ENCODE measurements at places on chromosomes 7 and 10. TPM values are rescaled to one million over a fixed set of nuclear protein-coding genes. Genes with fewer than 3 reads are reported as not detected.

- peak; percentile 77 for DNase-seq
Measured at GRCh38 chr7:150962553-150963399, 15.3 kb downstream of the KCNH2 start.

GRCh38 chr7:29805031-29805430 is 1.3 kb upstream of the WIPF3 start:
- no peak for DNase-seq

DNA sequence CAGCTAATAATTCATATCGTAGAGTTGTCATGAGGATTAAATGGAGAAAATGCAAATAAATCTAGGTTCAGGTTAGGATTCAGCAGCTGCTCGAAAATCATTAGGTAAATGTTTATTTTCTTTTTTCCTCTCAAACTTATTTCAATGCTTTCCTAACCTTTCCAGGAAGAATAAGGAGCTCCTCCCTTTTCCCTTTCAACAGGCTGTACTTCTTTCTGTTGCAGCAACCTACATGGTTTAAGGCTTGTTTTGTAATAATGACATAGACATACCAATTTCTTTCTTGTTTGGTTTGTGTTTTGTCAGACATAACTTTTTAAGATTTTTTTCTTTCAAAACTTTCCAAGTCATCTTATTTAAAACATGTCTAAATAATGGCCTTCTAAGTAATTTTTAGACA is 18.2 kb downstream of the GPR141 start:
- no peak for DNase-seq

- DNase-seq, result no peak
Measured at GRCh38 chr7:147498081-147498480, 1092.5 kb upstream of the C7orf33 start.

DNA sequence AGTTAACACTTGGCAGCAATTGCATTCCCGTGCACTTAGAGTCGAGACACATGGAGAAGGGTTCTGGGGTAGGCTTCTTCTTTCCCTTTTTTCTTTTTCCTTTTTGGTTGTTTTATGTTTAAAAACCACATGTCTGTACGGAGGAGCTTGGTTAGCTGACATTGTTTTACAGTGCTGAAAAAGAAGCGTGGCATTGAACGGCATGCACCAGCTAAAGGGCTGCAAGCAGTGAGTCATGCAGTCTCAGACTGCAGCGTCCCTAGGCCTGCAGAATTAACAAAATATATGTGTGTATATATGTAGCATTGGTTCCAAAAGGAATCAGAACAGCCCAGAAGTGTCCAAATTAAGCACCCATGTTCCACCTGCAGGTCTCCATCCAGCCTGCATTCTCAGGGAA is 211.0 kb downstream of the TCF7L2 start:
- DNase-seq, result no peak

GRCh38 chr7:11120675-11121220 is 147.1 kb downstream of the PHF14 start:
- DNase-seq, result no peak

DNA sequence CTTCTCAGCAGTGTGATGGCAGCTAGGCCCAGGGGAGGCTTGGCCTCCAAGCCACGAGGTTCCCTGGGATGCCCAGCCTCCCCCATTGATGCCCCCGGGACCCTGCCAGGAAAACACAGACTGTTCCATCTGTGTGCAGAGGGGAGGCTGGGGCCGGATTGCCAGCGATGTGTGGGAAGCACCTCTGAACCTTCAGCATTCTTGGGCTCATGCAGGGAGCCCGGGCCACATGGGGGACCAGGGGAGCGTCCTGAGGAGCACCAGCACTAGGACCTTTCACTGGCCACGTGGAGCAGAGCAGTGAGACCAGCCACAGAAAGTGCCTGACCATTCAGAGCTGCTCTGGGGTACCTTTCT is 2.6 kb downstream of the IMPDH1 start:
- no peak for DNase-seq

DNA sequence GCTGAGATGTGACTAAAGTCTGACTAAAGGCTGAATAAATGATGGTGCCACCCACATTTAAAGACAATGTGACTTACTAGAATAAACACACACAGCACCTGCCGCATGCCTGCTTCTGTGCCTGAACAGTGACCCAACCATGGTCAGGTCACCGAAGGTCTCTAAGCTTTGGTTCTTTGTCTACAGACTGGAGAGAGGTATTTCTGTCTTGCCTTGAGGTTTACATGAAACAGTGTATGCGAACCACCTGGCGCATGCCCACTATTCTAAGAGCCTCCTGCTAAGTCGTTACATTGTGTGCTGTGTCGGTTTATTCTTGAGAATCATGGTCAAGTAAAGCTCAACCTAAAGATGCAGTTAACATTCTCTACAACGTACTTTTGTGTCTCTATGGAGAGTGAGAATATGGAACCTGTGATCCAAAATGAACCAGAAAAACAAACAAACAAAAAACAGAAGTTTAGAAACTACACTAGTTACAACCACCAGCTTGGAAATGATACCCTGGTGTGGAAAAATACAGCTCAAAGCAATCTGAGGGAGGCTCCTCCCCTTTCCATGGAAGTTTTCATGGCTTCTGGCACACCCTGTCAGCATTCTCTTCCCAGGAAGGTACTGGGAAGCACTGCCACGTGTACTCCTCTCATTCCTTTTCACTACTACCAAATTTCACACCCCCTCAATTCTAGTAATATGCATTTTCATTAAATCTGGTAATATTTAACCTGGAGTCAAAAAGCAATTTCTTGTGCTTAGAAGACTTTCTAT is 40.0 kb downstream of the VOPP1 start:
- DNase-seq, result no peak

- DNase-seq, result no peak
Measured at GRCh38 chr7:37990337-37990736, 69.9 kb downstream of the EPDR1 start.

DNA sequence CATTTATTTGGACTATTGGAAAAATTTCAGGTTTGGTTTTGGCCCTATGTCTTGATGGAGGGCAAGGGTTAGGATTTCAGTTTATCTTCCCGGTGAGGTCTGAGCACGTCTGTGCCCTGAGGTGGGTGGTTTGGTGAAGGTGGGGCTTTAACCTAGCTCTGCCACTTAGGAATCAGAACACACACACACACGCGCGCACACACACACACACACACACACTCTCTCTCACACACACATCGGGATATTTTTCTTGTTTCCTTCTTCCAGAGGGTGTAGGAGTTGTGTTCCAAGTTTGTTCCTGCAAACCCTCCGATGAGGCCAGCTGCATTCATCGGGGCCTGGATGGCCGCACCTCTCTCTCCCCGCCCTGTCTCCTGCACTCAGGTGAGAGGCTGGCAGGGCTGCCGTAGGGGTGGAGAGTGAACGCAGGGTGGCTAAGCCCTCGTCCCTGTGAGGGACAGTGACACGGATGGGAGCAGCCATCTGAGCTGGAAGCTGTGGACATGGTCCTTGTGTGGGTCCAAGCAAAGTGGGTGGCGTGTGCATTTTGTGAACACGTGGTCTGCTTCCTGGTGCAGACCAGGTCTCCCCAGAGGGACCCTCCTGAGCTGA is 34.2 kb downstream of the CHST12 start:
- no peak for DNase-seq

GRCh38 chr7:13742811-13743210 is 246.7 kb downstream of the ETV1 start:
- DNase-seq, result peak; percentile 33

- DNase-seq, result no peak
Measured at GRCh38 chr10:128511284-128511683, 385.1 kb upstream of the MKI67 start.

DNA sequence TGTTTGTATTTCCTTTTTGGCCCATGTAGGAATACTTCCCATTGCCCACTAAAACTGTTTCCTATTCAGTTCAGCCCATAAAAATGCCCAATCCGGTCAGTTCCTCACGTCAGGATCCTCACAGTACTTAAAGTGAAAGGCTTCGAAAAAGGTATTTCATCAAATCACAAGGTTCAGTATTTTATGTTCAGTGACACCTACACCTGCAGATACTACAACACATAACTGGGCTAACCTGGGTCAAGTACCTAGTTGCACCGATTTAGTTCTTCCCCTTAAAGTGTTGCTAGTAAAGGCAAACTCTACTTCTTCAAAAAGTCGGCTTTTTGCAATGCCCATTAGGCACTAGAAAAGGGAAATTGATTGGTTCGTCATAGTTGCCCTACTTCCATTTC is 1.1 kb downstream of the SNX13 start:
- DNase-seq, result no peak

DNA sequence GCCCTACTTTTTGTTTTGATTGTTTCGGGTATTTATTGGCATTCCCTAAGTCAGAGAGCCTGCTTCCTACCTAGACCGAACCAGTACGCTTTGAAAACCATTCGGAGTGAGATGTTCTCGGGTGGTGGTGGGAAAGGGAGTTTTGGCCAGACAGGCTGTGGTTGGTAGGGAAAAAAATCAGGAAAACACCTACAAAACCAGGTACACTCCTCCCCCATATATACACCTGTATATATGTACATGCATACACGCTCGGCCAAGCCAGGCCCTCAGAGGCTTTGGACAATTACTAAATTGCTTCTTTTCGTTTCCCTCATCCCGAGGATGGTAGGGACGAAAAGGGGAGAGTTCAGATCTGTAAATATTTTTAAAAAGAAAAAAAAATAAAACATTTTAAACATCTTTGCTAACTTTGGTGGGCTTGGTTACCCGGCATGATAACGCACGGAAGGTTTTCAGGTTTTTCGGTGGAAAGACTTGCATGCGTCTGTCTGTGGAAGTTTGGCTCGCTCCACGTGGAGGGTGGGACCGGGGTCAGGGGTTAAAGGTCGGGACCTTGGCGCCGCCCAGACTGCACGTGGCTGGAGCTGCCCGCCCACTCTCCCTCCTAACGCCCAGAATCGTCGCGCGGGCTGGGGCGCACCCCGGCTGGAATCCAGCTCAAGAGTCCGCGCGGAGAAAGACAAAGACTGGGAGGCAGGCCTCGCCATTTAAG is 2.5 kb downstream of the HMX2 start:
- no peak for DNase-seq

GRCh38 chr7:84191842-84192241 is 2.7 kb downstream of the SEMA3A start:
- DNase-seq, result no peak

DNA sequence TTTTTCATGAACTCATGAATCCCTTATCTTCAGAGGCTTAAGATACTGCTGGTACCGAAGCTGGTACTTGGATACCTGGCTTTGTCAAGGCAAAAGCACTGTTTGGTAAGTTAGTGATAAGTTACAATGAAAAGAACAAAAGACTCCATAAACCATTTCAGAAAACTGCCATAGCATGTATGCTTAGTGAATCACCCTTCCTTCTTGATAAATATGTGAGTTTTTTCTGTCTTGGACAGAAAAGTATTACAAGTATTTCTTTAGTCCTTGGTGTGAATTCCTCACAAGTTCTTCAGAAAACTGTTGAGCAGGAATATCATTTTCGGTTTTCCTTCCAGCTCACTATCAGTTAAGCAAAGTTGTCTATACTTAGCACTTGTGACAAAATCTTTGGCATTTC is 25.6 kb downstream of the PUS7 start:
- DNase-seq, result no peak

DNA sequence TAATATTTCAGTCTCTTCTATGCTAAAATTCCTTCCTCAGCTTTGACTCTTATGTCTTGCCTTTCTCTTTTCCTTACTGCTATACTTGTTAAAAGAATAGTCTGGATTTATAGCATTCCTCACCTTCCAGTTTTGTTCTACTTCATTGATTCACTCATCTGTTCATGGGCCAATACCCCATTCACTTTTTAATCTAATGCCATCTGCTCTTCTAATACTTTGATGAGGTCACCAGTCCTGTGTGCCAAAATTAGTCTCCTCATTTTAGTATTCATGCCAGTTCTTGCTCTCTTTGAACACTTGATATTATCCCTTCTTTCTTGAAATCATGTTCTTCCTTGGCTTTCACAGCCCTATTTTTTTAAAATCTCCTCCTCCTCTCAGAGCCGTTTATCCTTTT is 19.3 kb downstream of the STK17A start:
- DNase-seq, result no peak

The ANKRD22 gene
- total RNA-seq, result not detected

The UBE2H gene
- total RNA-seq, result 96.8 TPM

The SPAM1 gene
- total RNA-seq, result not detected
